ENCODE measurements at places on chromosomes 13 and 19. TPM values are rescaled to one million over a fixed set of nuclear protein-coding genes. Genes with fewer than 3 reads are reported as not detected.

GDF15 gene
- not detected for total RNA-seq

FCAR gene
- total RNA-seq, result not detected

MYO1F gene
- 36.1 TPM for total RNA-seq

OR4F17 gene
- total RNA-seq, result not detected

SMARCA4 gene
- total RNA-seq, result 120 TPM

NANOS2 gene
- not detected for total RNA-seq

IL12RB1 gene
- 18.7 TPM for total RNA-seq

NXNL1 gene
- total RNA-seq, result not detected

RFPL4AL1 gene
- not detected for total RNA-seq

LMO7 gene
- total RNA-seq, result 2.0 TPM

KIR2DL4 gene
- 0.13 TPM for total RNA-seq

All from activated CD8-positive, alpha-beta memory T cell treated with anti-CD3 and anti-CD28 coated beads for 36 hours (primary cell).